ENCODE measurements at places on chromosomes 5 and 9.
A peak's percentile ranks its signal among the peaks of the same experiment; 100 is the strongest.

DNA sequence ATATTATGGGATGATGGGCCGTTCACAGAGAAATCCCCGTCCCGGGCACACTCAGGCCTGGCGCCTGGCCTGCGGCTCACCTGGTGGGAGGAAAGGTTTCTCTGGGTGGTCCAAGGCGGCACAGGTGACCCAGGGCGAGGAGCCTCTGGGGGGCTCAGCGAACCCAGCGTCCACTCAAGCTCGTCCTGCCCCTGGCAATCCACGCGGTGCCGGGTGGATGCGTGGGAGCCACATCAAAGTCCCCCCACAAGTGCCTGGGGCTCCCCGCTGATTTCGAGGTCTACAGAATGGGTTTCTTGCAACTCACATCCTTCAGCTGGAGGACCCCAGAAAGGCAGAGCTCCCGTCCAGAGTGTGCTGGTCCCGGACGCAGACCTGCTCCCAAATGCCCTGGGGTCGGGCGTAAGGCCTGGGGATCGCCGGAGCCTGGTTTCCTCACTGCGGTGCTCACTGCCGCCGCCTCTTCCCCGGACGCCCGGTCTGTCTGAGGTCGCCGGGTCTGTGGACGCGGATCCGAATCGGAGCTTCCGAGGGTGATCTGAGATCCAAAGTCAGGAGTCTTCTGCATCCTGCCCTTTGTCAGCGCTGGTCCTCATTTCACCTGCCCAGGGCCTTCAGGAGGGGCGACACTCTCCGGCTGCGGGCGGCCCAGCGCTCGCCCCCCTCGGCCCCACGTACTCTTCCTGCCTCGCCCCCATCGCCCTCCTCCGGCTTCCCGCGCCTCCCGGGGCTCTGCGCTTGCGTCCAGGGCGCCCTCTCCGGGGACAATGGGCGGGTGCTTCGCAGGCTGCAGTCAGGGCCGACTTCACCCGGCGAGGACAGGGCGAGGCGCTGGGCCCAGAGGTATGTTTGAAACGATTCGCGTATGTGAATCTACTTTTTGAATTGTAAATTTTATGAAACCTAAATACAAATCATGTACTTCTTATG lies 20.0 kb upstream of the RUFY1 start:
- DNase-seq = peak; percentile 54

- no peak for DNase-seq
These were observed 63.8 kb upstream of the CCNG1 start for GRCh38 chr5:163373436-163374084.

GRCh38 chr9:112242147-112242804 lies 67.2 kb upstream of the SUSD1 start:
- DNase-seq = no peak

- DNase-seq = no peak
These were observed 95.0 kb upstream of the EPB41L4A start for GRCh38 chr5:112514111-112514510.

DNA sequence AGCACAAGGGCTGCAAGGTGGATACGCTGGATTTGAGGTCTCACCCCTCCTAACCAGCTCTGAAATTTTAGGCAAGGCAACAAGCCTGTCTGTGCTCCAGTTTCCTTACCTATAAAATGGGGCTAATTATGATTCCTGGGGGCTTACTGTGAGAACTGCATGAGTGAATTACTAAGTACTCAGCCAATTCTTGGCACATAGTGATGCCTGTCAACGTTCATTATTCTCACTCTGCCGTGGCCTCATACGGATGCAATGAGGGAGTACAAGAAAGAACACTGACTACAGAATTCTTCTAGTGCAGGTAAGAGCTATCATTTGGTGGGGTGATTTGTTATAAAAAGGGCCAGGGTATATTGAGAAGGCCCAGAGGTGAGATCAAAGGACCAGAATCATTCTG lies 16.7 kb downstream of the TNFSF8 start:
- DNase-seq = no peak

DNA sequence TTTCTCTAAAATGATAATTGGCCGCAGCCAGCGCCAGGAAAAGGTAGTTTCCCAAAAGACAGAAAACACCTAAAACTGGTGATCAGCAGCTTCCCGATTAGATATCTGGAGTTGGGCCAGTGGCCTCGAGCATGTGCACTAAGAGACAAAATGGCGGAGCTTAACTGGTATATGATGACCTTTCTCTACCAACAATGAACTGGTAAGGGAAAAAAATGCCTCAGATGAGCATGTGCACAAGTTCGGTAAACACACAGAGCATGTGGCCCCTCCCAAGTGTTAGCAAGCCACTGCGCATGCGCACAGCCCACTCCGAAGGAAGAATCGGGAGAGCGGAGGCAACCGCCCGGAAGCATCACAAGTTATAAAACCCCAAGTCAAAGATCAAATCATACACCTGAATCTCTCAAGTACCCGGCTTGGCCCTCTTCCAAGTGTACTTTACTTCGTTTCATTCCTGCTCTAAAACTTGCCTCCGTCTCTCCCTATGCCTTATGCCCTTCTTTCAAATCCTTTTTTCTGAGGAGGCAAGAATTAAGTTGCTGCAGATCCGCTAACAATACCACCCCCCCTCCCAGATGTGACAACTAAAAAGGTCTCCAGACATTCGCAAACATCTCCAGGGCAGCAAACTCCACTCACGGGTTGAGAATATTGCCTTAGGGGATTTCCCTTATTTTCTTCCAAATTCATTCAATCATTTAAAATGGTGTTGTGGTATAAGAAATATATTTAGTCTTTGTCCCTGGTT lies 15.0 kb upstream of the PTBP3 start:
- peak; percentile 69 for DNase-seq

- DNase-seq = no peak
These were observed 14.5 kb upstream of the SLC2A6 start for GRCh38 chr9:133493428-133493827.

GRCh38 chr5:54703565-54704255 lies 186.2 kb downstream of the SNX18 start:
- no peak for DNase-seq
